ENCODE measurements at places on chromosomes 16 and 17. TPM values are rescaled to one million over a fixed set of nuclear protein-coding genes. Genes with fewer than 3 reads are reported as not detected.

Gene PLCG2
- total RNA-seq, result 0.36 TPM

Gene TMEM100
- total RNA-seq, result 2.1 TPM

Gene KRTAP2-2
- total RNA-seq, result not detected

Gene CARD14
- not detected for total RNA-seq

Gene PDE6G
- total RNA-seq, result 0.29 TPM

Gene RCVRN
- total RNA-seq, result 0.36 TPM

Gene RUNDC3A
- not detected for total RNA-seq

GRCh38 chr17:74062234-74062633, 141.2 kb upstream of the RPL38 start:
- DNase-seq, result no peak

GRCh38 chr16:50278251-50278650, 11.9 kb downstream of the ADCY7 start:
- DNase-seq, result no peak

GRCh38 chr17:7880076-7880868, 8.3 kb upstream of the CHD3 start:
- no peak for DNase-seq

DNA sequence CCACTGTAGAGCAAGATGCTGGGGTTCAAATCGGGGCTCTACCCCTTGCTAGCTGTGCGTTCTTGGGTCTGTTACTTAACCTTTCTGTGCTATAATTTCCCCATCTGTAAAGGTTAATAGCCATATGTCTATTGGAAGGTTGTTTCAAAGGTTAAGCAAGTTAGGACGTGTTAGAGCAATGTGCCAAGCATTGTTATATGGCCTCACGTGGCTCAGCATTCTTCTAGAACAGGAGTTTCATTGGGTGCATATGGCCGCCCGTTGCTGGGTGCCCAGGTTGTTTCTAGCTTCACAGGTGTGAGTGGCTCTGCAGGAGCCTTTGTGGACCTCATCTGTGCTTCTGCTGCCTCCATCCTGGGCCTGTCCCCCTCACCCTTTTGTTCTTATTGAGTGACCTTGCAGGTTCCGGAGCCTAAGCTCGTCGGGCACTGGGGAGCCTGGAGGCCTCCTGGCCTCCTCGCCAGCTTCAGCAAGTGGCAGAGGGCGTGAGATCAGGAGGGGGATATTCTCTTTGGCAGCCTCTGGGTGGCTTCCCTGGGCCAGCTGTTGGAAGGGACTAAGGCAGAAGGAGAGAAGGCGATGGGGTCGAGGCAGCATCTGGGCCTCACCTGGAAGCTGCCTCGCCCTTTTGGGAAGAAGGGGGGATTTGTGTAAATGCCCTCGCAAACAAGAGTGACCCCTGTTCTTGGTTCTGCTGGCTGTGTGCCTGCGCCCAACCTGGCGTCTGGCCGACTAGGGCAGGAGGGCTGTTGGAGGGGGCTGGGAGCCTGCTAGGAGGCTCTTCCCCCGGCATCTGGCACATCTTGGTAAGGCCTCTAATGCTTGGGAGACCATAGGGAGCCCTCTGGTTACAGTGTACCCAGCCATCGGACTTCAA, 80.2 kb upstream of the CIBAR2 start:
- DNase-seq, result no peak

DNA sequence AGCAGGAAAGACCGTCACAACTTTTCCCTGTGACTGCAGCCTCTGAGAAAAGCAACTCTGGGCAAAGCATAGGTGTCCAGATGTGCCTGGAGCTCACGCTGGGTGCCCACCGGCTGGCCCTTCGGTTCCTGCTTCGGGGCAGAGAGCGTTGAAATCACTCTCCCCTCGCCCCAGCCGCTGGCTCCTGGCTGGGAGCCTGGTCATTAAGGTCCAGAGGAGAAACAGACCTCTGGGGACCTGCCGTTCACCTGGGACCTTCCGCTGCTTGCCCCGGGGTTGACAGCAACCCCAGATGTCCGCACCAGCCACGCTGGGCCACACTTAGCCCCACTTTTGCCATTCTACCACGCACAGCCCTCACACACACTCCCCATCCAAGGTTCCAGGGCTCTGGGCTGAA, 13.1 kb downstream of the MRM3 start:
- no peak for DNase-seq

GRCh38 chr17:17942846-17943245, 29.4 kb downstream of the TOM1L2 start:
- peak; percentile 35 for DNase-seq

- no peak for DNase-seq
These were observed 8.2 kb downstream of the TK2 start for GRCh38 chr16:66541388-66542355.

DNA sequence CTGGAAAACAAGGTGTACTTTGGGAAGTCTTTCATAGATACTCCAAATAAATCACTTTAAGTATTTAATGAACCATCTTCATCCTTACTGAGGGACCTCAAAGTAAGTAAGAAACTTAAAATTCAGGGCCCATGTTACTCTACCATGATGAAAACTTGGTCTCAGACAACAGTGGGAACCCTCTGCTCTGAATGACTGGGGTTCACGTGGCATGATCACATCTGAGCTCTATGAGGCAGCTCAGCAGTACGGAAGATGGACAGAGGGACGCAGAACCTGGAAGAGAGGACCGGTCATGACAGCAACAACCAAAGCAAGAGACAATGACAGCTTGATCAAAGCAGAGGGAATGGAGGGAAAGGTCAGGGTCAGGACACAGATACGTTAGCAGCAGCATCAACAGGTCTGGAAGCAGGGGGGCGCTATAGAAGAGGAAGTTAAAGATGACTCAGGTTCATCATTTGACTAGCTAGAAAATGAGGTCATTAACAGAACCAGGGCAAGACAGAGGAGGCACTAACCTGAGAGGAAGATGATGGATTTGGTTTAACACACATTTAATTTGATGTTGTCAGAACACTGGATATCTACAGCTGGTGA, 9.5 kb downstream of the XPO6 start:
- DNase-seq, result no peak

- no peak for DNase-seq
These were observed 370.0 kb downstream of the KCNJ2 start for GRCh38 chr17:70539132-70539924.

DNA sequence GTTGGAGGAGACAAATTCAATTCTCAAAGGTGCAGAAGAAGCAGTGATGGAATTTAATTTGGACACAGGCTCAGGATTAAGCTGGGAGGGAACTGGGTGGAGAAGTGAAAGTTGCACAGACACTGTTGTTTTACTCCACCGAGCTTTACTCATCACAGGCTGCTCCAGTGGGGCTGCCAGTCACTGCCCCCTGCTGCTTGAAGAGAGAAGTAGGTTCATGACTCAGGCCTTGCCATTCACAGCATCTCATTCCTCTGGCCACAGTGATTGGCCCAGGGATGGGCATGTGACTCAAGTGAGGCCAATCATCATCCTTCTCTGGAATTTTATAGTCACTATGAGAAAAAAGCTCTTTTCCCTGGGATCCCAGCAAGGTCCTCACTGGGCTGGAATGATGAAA, 11.8 kb downstream of the GNAO1 start:
- DNase-seq, result peak; percentile 72

DNA sequence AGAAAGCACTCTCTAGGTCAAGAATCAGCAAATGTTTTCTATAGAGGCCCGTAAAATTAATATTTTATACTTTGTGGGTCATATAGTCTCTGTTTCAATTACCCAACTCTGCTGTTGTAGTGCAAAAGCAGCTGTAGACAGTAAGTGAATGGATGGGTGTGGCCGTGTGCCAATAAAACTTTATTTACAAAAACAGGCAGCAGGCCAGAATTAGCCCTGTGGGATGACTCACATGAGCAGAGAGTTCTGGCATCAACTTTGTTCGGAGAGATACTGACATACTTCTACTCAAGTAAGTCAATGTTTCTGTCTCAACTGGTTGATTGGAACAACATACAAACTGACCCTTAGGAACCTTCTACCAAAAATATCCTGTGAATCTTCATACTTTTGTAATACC, 616.2 kb downstream of the MAF start:
- DNase-seq, result no peak

GRCh38 chr16:55376045-55376444, 52.0 kb downstream of the IRX6 start:
- DNase-seq, result no peak

DNA sequence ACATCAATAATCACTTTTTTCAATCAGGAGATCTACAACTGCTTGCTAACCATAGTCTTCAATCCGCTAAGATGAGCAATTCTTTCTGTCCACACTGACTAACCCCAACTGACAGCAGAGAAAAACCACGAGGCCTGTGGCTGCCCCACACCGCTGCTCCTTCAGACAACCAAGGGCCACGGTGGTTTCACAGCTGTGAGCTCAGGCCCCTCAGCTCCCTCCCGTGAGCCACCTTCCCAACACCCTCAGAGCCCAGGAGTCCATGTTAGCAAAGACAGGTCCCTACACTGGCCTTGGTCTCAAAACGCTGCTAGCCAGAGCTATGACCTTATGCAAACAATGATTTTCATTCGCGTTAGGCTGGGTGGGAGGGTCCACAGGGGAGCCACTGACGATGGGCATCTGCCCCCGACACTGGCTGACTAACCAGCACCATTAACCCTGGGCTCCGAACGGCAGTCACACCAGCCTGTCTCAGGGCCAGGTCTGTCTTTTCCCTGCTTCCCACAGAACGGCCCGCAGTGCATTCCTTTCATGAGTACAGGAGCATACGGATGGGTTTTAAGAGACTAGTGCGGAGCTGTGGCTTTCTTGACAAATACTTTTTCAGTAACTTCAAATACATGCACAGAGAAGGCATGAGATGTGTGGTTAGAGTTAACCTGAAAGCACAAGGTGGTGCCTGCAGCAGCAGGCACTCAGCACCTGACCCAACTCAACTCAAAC, 67.3 kb downstream of the ANKRD11 start:
- peak; percentile 83 for DNase-seq

DNA sequence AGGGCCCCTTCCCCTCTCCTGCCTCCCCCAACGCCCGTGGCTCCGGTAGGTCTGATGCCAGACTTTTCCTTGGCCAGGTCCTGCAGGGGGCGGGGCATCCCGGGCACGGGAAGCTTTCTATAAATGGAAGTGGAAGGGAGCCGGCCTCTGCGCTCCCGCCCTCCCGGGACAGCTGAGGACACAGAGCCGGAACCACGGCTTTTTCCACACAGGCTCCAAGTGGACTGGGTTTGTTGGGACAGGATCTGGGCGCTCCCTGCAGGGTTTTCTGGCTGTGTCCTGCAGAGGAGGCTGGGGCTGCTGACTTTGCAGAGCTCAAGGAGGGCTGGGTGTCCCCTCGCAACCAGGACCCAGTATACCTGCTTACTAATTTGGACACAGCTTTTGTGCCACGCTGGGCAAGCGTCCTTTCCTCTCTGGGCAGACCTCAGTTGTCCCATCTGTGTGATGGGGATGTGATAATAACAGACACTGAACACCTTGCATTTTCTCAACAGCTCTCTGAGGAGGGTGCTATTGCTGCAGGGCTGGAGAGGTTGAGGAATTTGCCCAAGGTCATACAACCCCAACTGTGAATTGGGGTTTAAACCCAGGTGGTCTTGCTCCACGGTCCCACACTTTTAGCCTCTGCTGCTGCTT, 1.8 kb downstream of the TNS4 start:
- DNase-seq, result peak; percentile 65

DNA sequence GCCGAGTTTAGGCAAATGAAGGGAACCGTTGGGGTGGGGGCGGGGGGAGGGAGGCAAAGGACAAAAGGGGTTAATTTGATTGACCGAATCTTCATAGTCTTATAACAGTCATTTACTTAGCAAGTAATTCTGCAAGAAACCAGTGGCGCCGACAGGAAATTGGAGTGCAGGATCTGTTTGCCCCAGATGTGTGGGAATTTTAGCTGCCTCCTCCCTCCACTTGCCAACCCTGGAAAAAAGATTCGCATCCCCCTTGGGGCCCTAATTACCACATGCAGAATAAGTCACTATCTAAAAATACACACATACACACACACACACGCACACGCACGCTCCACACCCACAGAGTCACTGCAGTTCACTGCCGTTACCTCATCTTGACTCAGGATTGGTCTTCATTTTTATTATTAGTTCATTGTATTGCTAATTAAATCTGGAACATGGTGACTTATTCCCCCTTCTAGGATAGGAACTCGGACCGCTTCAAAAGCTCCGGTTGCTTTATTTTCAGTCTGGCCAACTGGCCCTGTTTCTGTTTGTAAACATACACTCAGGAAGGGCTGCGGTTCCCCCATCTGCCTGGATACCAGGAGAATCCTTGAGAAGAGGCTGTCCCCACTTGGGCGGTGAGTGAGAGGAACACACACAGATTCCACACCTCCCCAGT, 241.6 kb upstream of the SALL1 start:
- DNase-seq, result peak; percentile 90

- DNase-seq, result no peak
These were observed 149.3 kb upstream of the KCNJ18 start for GRCh38 chr17:21542991-21543390.

GRCh38 chr16:20504418-20504817, 53.1 kb downstream of the ACSM2A start:
- no peak for DNase-seq

DNA sequence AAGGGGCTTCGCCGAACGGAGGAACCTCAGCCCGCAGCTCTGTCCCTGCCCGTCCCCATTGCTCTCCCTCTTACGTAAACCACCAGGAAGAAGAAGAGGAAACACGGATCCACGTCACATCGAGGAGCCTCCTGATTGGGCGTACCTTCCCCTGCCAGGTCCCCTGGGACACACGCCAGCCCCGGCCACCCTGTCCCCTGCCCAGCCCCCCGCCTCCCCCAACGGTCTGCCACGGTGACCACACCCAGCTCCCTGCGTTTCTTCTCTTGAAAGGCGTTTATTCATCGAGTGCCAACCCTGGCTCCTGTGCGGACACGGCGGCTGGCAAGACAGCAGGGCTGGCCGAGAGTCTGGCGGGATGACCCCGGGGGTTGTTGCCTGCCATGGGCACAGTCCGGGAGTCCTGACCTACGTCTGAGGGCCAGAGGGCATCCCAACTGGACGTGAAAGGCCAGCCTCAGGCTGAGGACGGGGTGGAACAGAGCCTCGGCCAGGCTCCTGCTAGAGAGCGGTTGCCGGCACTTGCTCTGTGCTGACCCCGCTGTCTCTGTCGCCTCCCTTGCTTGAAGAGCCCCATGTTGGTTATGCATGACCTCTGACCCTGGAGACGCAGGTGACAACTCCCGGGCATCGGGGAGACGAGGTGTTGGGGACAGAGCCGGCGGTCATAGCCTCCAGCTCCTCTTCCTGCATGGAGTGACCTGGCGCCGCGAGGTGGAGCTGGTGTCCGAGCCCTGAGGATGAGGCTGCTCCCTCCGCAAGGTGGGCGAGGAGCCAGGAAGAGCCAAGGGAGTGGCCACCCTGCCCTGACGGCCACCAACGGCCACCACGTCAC, 40.5 kb upstream of the ACSF3 start:
- DNase-seq, result peak; percentile 70

DNA sequence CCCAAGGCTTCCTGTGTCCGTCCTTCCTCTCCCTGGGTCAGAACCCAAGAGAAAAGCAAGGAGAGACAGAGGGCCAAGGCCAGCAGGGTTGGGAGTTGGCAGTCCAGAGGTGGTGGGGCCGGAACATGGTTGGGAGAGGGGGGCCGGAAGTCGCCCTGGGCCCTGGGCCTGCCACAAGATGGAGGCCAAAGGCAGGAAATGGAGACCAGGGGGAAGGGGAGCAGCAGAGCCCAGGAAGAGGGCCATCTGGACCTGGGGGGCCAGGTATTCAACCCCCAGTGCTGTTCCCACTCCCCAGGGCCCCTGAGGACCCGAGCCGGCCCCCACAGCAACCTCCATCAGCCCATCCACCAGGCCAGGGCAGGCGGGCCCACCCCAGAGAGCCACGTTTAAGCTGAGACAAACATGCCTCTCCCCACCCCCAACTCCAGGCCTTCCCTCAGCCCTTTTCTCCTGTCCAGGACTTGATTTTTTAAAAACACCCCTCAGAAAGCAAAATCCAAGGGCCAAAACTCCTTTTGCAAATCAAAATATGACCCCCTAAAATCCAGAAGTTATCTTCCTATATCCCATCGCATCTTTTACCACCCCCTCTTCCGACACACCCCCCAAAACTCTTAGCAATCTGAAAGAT, 4.4 kb upstream of the BCL6B start:
- DNase-seq, result no peak
